ENCODE measurements at places on chromosomes 12 and 14.

DNA sequence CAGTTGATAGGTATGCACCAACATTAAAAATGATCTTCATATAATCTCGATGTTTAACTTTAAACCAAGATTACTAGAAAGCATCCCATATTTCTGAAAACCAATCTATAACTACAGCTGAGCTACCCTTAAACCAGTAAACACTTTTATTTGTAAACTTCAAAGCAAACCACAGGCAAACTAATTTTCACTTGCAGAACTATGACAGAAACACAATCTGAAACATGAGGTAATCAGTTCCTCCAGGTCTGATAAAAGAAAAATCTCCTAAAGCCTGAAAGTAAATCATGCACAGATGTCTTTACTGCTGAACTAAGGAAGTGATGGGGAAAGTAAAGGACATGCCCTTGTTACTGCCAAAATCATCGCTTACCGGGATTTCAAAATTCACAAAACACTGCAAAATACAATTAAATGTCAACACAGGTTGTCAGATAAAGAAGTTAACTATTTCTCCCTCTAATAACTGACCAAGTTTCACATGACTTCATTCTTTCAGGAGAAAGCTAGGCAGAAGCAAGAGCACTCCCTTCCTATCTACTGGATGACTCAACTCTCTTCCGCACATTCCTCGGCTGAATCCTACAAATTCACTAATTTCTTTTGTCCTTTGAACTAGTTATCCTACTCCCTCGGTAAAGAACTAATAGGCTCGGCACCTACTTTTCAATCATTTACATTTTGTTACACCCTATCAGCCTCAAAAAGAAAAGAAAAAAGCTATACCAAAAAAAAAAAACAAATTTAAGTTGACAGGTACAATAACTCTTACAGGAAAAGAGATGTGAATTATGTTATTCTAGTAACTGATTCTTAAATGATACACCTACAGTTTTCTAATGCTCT lies 1.4 kb downstream of the EEA1 start:
- DNase-seq = no peak

GRCh38 chr12:81757731-81758365 lies 1.3 kb downstream of the PPFIA2 start:
- no peak for DNase-seq

GRCh38 chr14:71918955-71919354 lies 13.3 kb upstream of the RGS6 start:
- no peak for DNase-seq

DNA sequence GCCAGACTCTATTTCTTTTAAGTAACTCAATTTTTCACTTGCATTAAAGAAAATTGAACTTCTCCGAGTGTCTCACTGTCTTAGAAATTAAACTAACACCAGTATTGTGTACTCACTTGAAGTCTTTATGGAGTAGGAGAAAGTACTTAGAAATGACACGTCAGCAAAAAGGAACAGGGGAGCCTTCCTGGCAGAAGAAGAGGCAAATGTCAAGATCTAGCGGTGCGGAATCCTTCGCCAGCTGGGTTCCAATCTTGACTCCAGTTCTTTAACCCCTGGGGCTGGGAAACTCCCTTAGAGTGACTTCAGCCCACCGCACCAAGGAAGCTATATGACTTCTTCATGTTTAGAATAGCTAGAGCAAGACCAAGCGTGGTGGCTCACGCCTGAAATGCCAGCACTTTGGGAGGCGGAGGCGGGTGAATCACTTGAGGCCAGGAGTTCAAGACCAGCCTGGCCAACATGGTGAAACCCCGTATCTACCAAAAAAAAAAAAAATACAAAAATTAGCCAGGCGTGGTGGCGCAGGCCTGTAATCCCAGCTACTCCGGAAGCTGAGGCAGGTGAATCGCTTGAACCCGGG lies 34.4 kb downstream of the WBP11 start:
- DNase-seq = no peak

Data from NCI-H2107 (cell line).